Activated naive CD8-positive, alpha-beta T cell treated with anti-CD3 and anti-CD28 coated beads for 36 hours (primary cell): ENCODE measurements at places on chromosomes 11 and 22. TPM values are rescaled to one million over a fixed set of nuclear protein-coding genes. Genes with fewer than 3 reads are reported as not detected.

DNA sequence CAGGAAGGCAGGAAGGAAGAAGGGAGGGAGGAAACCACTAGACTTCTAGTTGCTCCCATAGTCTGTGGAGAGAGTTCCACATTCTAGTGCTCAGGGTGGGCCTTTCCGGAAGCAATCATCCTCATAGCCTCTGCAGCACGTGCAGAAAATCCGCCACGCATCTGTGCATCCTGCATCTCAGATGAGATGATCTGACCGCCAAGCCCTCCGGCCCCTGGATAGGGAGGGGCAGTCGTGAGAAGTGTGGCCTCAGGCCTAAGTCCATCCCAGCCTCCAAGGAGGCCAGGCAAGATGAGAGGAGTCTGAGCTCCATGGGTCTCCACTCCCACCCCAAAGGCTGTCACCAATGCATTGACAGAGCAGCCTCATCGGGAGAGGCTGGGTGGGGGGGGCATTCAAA, 30.4 kb upstream of the IGSF9B start:
- DNase-seq: no peak

GRCh38 chr11:67312187-67313021, 9.1 kb downstream of the SSH3 start:
- no peak for DNase-seq

DNA sequence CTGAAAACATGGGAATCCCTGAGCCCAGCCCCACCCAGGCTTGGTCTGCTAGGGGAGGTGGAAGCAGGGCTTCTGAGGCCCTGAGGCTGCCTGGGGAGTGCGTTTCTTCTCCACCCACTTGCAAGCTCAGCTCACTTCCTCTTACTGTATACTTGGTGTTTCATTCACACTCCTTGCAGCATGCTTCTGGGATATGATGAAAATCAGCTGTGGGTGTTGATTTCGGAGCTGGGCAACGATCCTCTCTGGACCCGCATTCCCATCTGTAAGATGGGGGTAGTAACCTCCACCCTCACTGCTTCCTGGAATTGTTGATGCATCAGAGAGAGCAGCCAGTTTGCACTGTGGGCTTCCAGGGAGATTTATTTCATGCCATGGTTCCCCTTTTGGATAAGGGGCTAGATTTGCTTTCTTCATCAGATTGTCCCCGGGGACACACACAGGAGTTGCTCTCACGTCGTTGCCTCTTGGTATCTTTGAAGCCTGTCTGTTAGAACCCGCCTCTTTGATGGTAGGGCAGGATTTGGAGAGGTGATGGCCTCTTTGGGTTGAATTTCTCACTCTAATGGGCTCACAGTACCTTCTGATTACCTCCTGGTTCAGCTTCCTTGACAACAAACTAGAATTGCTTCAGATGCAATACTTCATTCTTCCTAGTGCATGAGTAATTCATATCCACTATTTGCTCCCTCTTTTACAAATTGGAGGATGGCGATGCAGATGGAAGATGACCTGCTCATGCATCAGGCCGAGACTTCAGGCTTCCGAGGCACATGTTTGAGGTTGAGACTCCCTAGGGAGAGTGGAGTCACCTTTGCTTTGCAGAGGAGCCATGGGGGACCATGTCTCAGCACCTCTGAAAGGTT, 40.4 kb downstream of the BCR start:
- no peak for DNase-seq

DNA sequence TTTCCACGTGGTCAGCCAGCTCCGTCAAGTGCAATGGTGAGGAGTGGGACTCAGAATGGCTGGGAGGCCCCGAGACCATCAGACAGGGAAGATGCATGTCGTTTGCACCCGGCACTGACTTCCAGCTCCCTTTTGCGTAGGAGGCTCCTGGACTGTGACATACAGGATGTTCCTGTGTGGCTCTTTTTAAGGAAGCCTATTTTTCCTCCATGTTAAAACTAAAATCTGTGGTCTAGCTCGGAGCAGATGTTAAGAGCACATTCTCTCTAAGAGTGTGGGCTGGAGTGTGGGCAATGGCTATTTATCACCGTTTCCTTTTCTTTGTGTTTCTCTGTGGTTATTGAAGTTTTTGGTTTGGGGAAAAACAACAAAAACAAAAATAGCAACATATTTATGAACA, 40.9 kb upstream of the AMPD3 start:
- DNase-seq: no peak

DNA sequence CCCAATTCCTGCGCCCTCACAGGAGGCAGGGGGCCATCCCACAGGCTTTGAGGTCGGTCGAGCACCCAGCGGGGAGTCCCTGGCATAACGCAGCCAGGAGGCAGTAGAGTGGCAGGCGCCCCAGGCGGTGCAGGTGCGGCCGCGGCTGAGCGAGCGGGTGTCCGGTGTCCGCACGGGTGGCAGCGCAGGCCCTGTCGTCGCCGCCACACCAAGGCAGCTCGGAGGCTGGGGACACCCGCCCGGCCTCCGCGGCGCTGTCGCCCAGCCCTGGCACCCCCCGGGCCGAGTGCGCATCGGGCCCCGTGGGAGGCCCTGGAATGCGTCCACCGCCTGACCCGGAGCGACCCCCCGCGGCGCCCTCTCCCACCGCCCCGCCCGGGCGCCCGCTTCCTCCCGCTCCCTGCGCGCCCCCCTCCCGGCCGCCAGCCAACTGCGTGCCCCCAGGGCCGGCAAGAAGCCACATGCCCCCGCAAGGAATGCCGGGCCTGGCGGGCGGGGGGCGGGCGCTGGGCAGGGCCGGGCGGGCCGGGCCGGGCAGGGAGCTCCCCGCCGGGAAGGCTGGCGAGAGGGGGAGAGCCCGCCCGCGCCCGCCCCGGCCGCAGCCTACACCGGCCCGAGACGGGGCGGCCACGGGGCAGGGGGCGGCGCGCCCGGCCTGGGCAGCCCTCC, 33.9 kb downstream of the PRDM11 start:
- DNase-seq: peak; percentile 29

DNA sequence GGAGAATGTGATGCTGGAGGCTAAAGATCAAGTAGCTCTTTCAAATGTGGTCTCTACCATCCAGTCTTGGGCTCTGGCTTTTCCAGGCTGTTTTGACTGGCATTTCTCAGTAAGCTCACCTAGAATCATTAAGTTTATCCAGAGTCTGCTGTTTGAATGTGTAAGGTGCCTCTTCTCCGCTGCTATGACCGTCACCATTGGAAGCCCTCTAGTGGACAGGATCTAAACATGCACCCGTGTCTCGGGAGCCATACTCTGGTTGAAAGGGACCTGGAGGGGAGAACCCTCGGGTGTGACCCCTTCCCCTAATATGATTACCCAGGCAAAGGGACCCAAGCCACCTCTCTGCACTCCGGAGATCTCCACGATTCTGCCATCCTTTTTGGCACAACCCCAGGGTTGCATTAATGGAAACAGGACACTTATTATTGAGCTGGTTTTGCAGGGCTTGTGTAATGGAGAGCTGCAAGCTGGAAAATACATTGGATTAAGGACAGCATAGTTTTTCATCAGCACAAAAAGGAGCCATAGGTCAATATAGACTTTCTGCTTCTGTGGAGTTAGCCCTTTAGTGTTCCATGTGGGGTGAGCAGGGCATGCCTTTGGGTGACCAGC, 191.0 kb upstream of the LARGE1 start:
- DNase-seq: peak; percentile 18

DNA sequence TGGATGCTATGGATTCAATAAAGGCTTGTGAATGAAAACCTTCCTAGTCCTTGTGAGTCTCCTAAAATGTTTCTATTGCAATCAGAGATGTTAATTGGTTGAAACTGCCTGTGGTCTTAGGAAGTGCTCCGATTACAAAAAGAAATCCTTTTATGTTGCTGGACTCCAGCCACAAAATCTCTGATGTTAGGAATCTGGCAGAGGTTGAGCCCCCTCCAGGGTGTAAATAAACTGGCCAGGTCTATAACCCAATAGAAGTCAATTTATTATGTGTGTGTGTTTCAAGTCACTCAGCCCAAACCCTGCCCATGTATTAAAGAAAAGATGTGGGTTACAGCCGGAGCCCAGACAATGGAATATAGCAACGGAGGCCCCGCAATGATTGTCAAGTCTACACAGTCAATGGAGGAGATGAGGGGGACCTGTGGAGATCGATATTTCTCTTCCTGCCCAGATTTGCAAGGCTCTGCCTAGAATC, 218.1 kb upstream of the SORL1-AS1 start:
- no peak for DNase-seq

- no peak for DNase-seq
Observed at GRCh38 chr11:114621072-114621471, 25.5 kb upstream of the NXPE4 start.

DNA sequence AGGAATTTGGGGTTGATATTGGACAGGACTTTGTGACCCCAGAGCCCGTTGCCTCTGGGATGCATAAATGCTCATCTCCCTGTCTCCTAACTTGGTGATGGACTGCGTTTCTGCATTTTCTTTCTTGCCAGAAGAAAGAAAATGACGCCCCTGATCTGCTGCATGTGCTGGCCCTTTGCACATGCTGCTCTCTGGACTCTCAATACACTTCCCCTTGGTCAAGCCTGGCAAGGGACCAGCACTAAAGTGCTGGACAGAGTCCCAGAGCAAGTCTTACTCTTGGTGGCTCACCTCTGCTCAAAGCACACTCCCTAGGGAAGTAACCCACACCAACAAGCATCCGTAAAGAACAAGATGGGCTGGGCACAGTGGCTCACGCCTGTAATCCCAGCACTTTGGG, 40.7 kb downstream of the MYH9 start:
- no peak for DNase-seq

GRCh38 chr11:115377882-115378296, 126.3 kb downstream of the CADM1 start:
- DNase-seq: no peak

- DNase-seq: no peak
Observed at GRCh38 chr11:2869561-2870427, 15.8 kb downstream of the CDKN1C start.

GRCh38 chr22:40108396-40108795, 69.3 kb upstream of the TNRC6B start:
- no peak for DNase-seq

The PNPLA5 gene
- total RNA-seq: not detected

The TNNI2 gene
- total RNA-seq: not detected
